ENCODE measurements at places on chromosomes 11 and 22.

- DNase-seq, result no peak
Observed at GRCh38 chr11:66036334-66036710, 10.0 kb upstream of the CATSPER1 start.

DNA sequence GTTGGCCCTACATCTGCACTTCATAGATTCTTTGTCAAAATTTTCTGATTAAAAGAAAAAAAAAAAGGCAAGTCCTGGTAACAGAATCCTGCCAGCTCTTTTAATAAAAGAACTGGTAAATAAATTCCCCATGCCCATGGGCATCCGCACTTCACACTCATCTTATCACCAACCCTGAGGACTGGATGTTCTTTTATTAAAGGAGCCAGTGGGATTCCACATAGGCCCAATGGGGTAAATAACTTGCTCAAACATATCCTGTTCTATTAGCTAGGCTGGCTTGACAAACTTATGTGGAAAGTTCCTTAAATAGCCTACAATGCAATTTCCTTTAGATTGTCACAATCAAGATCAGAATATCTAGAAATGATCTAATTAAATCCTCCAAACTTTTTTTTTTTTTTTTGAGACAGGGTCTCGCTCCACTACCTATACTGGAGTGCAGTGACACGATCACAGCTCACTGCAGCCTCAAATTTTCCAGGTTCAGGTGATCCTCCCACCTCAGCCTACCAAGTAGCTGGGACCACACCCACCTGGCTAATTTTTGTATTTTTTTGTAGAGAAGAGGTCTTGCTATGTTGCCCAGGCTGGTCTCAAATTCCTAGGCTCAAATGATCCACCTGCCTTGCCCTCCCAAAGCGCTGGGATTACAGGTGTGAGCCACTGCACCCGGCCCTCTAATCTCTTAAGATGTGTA lies 380.9 kb downstream of the LARGE1 start:
- DNase-seq, result no peak

DNA sequence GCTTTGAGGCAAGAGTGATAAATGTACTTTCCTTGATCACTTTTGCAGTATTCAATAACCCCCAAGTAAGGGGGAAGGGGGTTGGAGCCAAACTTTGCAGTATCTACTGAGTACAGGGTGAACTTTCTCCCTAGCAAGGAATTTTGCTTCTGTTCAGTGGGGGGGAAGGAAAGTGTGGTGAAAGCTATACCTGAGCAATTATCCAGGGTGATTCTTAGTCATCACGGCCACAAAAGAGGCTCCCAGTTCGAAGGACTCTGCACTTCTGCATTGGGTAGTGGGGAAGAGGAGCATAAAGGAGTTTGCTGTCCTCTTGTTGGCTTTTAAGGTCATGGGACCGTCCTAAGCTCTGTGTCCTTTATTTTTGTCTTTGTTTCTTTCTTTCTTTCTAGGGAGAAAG lies 346.5 kb upstream of the SYN3 start:
- DNase-seq, result no peak

DNA sequence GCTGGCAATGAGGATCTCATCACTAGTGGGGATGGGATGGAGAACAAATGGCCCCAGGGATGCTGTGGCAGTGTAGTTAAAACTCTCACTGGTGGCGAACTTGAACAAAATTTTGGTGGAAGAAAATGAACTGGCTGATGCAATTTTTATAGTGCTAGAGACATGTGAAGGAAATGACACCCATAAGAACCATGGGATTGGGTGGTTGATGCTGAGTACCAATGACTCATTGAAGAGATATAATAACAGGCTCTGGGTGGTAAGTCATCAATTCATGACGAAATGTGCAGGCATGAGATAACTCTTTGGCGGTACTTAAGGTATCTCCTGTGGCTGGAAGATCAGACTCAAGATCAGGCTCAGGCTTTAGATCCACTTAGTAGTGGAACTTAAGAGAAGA lies 172.9 kb upstream of the DDI1 start:
- no peak for DNase-seq

DNA sequence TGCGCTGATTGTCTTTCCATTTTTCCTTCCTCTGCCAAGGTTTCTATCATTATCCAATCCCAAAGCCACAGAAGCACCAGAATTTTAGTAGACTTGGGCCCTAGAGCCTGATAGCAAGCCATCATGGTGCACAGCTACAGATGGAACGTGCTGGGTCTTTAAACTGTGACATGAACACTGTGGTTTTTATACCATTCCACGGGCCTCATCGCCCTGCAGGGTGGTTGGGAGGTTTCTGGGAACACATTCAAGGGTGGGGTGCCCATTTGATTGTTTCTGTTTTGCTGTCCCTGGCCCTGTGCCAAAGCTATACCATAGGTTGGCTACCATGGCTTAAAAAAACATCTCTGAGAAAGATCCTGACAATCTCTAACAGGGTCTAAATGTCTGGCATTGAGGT lies 151.9 kb downstream of the CACNA1I start:
- DNase-seq, result no peak

DNA sequence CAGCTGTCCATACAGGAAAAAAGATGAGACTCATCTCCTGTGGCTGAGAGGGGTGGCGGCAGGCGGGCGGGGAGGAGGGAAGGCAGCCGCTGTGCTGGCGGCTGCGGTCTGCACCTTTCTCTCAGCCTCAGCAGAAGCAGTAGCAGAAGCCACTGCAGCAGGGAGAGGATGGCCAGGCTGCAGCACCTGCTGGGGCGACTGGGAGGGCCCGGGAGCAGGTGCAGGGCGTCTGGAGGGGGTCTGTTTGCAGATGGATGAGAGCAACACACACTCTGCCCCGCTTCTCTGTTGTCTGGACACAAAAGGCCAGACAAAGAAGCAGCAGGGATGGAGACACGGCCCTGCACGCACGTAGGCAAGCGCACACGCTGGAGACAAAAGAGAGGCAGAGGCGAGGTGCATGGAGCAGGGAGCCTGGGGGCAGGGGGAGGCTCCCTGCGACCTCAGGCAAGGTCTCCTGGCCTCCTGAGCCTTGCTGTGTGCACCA lies 9.3 kb upstream of the MIAT start:
- DNase-seq, result no peak

GRCh38 chr11:34451053-34451452 lies 12.3 kb downstream of the CAT start:
- no peak for DNase-seq

- DNase-seq, result no peak
Observed at GRCh38 chr11:47606731-47607130, 12.5 kb upstream of the C1QTNF4 start.

GRCh38 chr11:1749395-1750351 lies 722 bp downstream of the IFITM10 start:
- DNase-seq, result no peak

- DNase-seq, result no peak
Observed at GRCh38 chr11:96486890-96487611, 97.2 kb downstream of the JRKL start.

DNA sequence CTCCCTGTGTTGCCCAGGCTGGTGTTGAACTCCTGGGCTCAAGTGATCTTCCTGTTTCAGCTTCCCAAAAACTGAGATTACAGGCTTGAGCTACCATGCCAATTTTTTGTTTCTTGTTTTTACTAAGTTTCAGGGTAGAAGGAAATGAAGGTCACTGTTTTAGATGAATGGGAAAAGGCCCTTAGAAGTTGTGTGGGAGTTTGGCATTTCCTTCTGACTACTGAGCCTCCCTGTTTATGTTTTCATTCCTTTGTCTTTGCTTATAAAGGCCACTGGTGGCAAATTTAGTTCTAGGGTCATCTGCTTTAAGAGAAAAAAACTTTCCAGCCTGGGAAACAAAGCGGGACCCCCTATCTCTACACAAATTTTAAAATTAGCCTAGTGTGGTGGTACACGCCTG lies 22.1 kb downstream of the SRPRA start:
- DNase-seq, result no peak

GRCh38 chr11:4626207-4627099 lies 10.8 kb upstream of the OR51D1 start:
- no peak for DNase-seq

- no peak for DNase-seq
Observed at GRCh38 chr22:22748297-22748743, 103.9 kb downstream of the GGTLC2 start.

GRCh38 chr11:1515082-1516060 lies 28.8 kb upstream of the MOB2 start:
- no peak for DNase-seq

GRCh38 chr22:27786965-27787364 lies 14.6 kb downstream of the MN1 start:
- DNase-seq, result no peak

DNA sequence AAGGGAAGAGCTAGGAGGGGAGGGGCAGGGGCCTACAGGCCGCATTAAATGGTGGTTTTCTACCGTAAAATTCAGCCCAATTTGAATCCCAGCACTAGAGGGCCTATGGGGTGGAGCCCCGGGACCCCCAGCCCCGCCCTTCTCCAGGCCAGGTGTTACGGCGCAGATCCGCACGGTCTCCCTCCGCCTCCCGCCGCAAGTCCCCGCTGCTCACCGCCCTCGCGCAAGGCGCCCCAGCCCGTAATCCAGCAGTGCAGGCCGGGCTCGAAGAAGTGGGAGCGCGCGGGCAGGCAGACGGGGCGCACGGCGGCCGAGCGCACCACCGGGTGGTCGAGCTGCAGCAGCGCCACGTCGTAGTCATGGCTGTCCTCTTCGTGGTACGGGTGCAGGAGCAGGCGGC lies 17.3 kb downstream of the KCTD17 start:
- DNase-seq, result no peak

GRCh38 chr11:107293677-107294344 lies 163.8 kb downstream of the CWF19L2 start:
- DNase-seq, result no peak

- no peak for DNase-seq
Observed at GRCh38 chr11:121366038-121366437, 73.5 kb downstream of the SC5D start.

DNA sequence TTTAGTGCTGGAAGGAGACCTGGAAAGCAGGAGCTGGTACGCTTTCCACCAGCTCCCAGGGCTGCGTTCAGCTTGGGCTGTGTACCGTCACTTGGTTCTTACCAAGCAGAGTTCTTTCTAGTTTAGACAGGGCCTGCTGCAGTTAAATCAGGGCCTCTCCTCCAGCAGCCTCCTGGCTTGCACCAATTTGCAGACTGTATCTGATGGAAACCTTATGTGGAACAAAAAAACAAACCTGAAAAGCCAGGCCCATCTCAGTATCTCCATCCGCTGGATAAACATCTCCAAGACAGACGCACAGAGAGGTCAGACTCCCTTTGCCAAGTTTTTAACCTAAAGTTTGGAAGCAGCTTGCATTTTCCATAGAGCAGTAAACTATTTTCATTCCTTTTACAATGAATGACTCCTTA lies 288.6 kb upstream of the SORL1-AS1 start:
- DNase-seq, result no peak

DNA sequence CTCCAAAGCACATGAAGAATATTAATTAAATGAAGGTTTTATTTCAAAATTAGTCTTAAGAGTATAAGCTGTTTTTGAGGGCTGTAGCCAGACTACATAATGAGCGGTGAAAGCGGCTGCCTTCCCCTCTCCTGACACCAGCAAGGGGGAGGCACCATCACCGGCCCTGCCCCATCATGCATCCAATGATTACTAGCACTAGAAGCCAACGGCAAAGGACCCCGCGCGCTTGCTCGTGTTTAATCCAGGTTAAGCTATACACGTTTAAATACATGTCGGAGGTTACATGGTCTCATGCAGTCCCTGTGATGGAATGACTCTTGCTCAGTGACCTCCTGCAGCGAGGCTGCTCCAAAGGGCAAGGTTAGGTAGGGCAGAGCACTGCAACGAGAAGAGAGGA lies 50.3 kb downstream of the FEZ1 start:
- DNase-seq, result no peak

GRCh38 chr11:1565904-1566247 lies 6.2 kb downstream of the DUSP8 start:
- DNase-seq, result no peak

DNA sequence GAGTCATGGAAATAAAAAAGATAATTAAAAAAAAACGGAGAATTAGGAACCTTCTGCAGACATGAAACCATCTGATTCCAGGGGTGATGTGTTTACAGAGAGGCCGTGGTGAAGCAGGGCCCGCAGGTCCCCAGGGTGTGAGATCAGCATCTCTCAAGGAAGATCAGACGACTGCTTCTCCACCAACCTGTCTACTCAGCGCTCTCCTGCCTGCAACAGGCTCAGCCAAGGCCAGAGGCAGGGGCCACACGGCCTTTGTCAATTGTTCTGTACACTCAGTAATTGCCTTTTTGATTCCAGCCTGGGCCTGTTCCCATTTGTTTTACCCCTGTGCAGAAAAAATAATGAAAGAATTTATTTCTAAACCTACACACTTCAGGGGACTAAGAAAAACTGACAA lies 124.6 kb downstream of the NXPE2 start:
- DNase-seq, result no peak

DNA sequence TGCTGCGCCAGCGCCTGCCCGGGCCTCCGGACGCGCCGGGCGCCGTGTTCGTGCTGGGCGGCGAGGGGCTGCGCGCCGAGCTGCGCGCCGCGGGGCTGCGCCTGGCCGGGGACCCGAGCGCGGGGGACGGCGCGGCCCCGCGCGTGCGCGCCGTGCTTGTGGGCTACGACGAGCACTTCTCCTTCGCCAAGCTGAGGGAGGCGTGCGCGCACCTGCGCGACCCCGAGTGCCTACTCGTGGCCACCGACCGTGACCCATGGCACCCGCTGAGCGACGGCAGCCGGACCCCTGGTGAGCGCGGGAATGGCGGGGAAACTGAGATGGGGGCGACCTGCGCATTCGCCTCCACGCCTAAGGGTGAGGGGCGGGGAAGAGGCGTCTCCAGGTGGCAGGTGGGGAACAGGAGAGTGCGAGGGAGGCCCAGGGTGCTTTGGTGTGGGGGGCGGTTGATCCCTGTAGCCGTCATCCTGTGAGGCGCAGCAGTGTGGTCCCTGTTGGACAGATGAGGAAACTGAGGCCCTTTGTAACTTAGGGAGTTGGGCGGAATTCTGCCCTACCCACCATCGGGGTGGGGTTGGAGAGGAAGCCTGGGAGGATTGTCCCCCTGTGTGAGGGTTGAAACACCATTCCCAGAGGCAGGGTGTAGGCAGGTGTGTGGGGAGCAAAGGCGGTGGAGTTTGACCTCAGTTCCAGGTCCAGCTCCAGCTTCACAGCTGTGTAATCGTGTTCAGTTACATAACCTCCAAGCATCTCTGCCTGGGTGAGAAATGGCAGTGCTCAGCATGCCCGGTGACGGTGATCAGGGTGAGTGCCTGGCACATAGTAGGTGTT lies 758 bp downstream of the PDXP start:
- DNase-seq, result no peak

GRCh38 chr22:46641811-46642266 lies 21.7 kb downstream of the GRAMD4 start:
- DNase-seq, result no peak

DNA sequence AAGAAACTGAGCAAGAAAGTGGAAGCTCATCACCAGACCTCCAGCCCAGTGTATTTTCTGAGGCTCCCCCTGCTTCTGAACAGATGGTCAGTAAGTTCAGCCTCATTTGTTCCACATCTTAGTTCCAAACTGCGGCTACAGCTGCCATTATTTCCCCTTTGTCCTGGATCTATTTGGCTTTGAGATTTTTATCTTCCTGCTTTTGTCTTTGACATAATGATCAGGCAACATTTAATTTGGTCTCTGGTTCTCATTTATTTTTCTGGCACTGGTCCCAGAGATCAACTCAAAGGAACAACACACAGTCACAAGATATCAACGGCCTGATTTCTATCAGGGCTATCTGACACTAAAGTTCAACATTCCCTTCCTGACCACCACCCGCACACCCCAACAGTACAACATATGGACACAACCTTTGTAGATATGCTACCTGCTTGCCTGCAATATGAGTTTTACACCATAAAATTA lies 137.5 kb downstream of the FAM76B start:
- no peak for DNase-seq
